Head of caudate nucleus (tissue), 42 donors: ENCODE measurements at places on chromosomes 3 and 15.

- DNase-seq = no peak
Measured at GRCh38 chr3:184719709-184720108, 7.8 kb upstream of the MAGEF1 start.

DNA sequence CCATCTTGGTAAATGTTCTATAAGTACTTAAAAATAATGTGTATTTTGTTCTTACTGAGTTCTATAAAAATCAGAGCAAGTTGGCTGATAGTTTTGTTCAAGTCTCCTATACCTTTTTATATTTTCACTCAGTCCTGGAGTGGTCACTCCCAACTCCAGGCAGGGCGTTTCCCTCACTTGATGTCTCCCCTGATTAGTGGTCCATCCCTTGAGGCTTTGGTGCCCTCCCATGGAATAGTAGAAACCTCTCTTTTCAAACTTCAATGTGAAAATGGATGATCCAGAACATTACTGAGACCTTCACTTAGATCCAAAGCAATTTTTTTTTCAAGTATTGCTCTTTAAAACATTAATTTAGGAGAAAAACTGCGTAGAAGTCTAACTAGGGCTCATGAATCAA is 25.0 kb upstream of the SCN10A start:
- DNase-seq = no peak

GRCh38 chr15:53830707-53831386 is 71.4 kb upstream of the WDR72 start:
- no peak for DNase-seq

DNA sequence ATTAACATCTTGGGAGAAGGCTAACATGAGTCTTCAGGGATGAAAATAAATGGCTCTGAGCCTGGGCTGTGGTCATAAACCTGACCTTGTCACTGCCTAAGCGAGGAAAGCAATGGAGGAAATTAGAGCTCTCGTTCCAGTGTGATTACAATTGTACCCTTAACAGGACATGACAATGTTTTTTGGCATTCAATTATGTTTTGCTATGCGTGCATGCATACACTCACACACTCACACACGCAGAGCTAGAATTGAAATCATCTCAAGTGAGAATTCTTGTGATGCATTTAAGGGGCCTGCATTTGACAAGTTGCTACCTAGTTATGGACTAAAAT is 24.1 kb downstream of the ZNF80 start:
- no peak for DNase-seq
